ENCODE measurements at places on chromosomes 7 and 10.

GRCh38 chr7:34371922-34372321 lies 286.1 kb upstream of the NPSR1 start:
- no peak for DNase-seq

DNA sequence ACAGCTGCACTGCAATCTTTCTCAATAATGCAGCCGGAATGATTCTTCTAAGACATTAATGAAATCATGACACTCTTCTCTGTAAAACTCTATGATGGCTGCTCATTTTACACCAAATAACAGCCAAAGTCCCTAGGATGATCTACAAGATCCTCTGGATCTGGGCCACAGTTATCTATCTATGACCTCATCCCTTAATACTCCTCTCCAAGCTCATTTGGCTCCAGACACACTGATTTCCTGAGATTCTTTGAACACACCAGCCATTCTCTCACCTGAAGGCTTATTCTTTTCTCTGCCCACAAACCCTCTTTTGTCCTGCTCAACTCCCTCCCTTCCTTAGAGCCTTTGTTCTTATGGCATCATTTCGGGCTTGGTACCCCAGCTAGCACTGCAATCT lies 577.4 kb upstream of the ANKRD30A start:
- no peak for DNase-seq

DNA sequence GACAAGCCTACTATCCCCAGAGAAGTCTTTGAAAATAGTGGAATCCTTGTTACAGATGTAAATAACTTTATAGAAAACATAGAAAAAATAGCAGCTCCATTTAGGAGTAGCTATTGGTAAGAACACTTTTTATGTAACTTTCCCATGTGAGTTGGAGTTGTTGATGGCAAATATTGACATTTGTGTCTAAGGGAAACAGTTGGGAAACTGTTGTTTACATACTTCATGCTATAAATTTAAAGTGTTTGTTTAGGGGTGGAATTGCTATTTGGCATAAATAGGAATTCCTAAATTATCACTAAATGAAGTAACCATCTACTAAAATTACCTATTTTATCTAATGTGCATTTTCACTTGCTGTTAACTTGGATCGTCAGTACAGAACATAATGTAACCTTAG lies 50.7 kb downstream of the GDI2 start:
- no peak for DNase-seq

DNA sequence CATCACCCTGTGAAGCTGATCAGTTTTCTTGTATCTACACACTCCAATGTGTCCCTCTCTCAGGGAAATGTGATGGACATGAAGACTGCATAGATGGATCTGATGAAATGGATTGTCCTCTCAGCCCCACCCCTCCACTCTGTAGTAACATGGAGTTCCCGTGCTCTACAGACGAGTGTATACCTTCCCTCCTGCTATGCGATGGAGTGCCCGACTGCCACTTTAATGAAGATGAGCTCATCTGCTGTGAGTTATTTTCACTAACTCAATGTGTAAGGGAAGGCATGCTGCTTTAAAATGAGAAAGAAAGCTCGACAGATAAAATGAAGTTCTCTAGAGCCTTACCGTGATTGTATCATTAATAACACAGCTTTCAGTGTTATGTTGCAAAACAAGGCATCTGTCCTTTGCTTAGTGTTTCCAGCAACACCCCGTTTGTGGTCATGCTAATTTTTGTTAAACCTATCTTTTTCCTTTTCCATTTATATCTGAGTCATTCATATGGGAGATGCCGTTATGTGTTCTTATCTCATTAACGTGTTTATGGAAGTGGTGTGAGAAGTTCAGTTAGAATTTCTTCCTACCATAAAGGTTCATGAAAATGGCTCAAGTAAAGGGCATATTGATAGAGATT lies 220.9 kb upstream of the PLXDC2 start:
- DNase-seq: no peak

- no peak for DNase-seq
Observed at GRCh38 chr10:57786331-57786730, 481.4 kb downstream of the IPMK start.

DNA sequence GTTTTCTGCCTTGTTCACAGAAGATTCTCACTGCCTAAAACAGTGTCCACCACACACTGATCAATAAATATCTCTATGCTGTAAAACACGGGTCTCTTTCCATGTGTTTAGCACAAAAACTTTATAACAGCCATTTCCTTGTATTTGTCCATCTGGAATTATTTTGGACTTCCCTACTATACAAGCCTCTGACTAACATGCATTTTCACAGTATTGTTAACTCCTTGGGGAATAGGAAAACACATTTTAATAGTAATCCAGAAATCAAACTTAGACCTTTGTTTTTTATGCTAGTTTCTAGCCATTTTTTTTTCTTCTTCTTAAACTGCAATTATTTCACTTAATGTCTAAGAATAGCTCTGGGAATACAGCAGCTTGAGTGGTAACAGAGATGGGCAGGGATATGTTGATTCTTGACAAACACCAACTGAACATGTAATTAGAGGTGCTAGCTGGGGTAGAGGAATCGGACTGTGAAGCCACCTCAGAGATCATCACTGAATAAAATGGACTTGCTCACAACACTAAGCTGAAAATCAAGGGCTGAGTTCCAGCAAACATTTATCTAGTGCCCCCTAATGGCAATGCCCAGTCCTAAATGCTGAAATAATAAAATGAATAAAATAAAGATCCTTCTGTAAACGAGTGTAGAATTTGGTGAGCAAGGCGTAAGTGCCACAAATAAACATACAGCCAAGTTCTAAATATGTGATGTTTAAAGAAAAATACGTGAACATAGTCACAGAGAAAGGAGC lies 593.1 kb downstream of the SORCS1 start:
- peak; percentile 78 for DNase-seq

GRCh38 chr7:105849122-105849855 lies 27.1 kb downstream of the ATXN7L1 start:
- DNase-seq: peak; percentile 32

DNA sequence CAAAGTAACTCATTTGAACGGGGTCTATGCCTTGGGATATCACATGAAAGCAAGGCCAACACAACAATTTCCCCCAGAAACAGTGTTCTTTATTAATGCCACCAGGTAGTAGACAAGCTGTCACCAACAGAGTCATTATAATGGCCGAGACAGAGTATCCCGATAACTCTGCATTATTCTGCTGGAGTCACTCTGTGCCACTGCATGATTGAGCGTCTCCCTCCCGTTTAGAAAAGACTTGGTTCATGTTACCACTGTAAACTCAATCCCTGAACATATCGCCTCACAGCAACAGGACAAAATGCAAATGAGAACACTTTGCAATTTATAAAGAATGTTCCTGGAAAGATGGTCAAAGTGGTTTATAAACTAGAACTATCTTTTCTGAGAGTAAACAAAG lies 932.5 kb downstream of the GATA3 start:
- no peak for DNase-seq

- no peak for DNase-seq
Observed at GRCh38 chr10:78899996-78900714, 168.6 kb upstream of the ZMIZ1 start.

- no peak for DNase-seq
Observed at GRCh38 chr10:51399840-51400239, 299.6 kb downstream of the CSTF2T start.

GRCh38 chr10:99929360-99929759 lies 80.4 kb downstream of the DNMBP start:
- no peak for DNase-seq

DNA sequence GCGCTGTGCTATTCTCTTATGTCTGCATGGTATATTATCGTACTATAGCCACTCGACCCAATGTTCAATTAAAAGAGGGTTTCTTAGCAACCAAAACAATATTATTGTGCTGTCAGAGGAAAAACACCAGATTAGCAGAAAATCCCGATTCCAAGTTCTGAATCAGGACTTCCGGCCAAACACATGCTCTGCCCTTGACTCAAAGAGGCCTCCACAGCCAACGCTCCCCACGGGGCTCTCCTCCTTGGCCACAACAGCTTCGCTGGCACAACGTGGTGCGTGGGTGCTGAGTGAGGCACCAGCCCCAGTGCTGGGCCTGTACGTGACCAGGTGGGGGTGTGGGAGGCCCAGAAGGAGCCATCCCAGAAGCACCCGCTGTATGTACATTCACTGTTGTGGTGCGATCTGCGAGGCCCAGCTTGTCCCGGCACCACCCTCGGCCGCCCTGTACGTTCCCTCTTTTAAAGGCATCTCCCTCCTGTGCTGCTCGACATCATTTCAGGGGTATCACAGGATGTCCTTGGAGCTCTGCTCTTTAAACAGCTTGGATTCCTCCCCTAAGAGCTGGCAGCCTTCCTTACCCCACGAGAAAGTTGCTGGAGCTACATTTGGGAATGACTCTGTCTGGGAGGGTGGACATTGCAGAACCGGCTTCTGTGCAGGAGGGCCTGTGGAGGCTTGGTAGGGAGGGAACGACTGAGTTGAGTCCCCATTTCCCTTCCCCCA lies 736.2 kb downstream of the PARD3 start:
- peak; percentile 95 for DNase-seq

DNA sequence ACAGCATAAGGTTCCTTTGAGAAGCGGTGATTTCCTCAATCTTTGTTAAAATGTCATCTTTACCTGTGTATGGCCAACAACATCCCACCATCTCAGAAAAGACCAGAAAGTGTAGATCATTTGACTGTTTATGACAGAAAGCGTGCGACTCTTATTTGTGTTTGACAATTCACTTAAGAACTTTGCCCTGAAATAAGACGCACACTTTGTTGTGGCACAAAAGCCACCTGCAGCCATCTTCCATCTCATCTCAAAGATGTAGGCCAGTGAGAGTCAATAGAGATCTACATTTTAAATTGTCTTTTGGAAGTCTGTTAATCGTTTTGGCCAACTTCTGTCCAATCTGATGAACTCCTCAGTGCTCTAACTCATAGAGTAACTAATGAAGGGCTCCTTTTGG lies 114.0 kb downstream of the CALN1 start:
- DNase-seq: no peak

- DNase-seq: no peak
Observed at GRCh38 chr10:125219776-125220175, 59.4 kb upstream of the CTBP2 start.

DNA sequence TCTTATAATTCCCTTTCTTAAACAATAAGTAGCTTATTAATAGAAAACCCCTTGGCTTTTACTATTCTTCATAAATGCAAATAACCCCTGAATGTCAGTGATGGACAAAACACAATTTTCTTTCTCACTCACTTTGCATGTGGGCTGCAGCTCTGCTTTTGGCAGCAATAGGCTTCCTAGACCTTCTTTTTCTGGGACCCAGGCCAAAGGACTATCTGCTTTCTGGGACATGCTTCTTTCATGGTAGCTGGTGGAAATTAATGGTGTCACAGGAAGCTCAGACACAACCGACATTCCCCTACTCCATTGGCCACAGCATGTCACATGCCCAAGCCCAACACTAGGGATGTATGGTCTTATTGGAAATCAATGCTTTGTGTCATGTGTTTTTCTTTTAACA lies 134.3 kb upstream of the MDFIC start:
- peak; percentile 62 for DNase-seq

DNA sequence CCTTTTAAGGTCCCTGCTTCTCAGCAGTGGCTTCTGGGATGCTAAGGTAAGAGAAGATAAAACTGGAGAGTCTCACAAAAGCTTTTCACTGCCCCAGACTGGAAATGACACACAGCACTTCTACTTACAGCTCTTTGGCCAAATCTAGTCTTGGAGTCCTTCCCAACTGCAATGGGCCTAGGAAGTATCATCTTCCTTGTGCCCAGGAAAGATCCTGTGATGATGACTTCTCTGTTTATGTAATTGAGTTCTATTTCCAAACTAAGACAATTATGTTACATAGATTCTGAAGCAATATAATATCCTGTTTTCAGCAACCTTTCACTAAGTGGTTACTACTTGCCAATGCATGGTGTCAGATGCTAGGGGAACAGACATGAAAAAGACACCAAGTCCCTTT lies 234.1 kb downstream of the PTEN start:
- no peak for DNase-seq

GRCh38 chr7:156509216-156509615 lies 131.4 kb upstream of the RNF32 start:
- no peak for DNase-seq

- DNase-seq: peak; percentile 33
Observed at GRCh38 chr7:15802425-15802824, 115.9 kb upstream of the MEOX2 start.

GRCh38 chr7:98079891-98080648 lies 26.6 kb upstream of the LMTK2 start:
- DNase-seq: no peak

- no peak for DNase-seq
Observed at GRCh38 chr7:157692460-157693011, 355.7 kb downstream of the DNAJB6 start.

DNA sequence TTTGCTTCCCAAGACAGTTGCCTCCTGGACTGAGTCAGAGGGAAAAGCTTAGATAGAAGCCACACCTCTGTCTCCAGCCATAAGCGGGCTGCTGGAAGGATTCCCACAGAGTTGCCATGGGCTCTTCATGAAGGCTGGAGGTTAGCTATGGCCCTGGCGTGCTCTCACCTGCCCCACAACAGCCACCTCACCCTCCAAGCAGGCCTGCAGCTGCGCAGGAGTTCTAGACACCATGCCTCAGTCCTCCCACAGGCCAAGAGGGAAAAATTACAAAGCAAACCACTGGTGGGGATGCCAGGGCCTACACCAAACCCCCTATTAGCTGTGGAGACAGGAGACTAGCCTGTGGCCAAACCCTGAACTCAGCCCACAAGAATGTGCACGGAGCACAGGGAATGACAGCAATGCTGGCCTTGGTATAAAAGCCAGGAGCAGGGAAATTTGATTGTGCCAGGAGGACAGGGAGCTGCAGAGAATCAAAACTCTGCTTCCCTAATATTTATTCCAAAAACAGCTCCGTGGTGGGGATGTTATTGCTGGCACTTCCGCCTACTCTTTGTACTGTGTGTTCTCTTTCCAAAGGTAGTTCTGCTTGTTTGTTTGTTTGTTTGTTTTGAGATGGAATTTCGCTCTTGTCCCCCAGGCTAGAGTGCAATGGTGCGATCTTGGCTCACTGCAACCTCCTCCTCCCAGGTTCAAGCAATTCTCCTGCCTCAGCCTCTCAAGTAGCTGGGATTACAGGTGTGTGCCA lies 60.3 kb upstream of the STK17A start:
- DNase-seq: peak; percentile 37

DNA sequence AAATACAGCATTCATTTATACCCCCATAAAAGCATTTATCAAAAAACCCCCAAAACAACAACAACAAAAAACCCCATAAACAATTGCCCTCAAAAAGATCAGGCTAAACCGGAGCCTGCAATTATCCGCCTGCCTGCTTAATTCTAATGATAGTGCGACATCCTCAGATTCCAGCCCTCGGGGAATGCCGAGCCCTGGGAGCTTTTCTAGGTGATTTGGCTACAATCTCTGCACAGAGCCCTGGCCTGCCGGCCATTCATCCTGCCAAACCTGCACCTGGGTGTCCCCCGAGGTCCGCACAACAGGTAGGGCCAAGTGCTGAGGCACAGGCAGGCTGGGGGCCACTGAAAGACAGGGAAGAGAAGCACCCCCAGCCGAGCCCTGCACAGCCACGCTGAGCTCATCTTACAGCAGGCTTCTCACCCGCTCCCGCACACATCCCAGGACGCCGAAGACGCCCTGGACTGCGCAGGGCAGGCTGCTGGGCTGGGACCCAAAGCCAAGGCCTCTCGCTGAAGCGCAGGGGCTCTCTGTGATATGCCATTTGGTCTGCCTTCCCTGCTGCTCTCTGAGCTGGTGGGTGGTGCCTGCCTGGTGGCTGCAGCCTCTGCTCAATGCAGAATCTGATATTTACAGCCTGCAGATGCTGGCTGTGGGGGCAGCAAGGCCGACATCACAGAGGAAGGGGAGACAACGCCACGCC lies 57.5 kb downstream of the CAMK2B start:
- DNase-seq: no peak

GRCh38 chr10:75532253-75532924 lies 101.0 kb downstream of the LRMDA start:
- peak; percentile 20 for DNase-seq

GRCh38 chr10:103888113-103888841 lies 29.7 kb downstream of the STN1 start:
- peak; percentile 86 for DNase-seq
